ENCODE measurements at places on chromosomes 7 and 10.

GRCh38 chr10:31083765-31084184 is 52.1 kb upstream of the ZNF438 start:
- DNase-seq, result peak; percentile 71
- H3K27ac ChIP-seq, result peak overlapping the region; percentile 67
- H3K4me1 ChIP-seq, result peaks cover 5% of the 10 kb centered on the region
- H3K36me3 ChIP-seq, result no peaks in the 10 kb centered on the region
- no peak overlapping the region for H3K4me3 ChIP-seq

GRCh38 chr10:28913436-28914237 is 236.3 kb downstream of the BAMBI start:
- no peak for DNase-seq
- H3K4me1 ChIP-seq, result no peaks in the 10 kb centered on the region
- H3K27ac ChIP-seq, result no peak overlapping the region
- no peaks in the 10 kb centered on the region for H3K36me3 ChIP-seq
- H3K4me3 ChIP-seq, result no peak overlapping the region
- H3K27me3 ChIP-seq, result no peaks in the 10 kb centered on the region

DNA sequence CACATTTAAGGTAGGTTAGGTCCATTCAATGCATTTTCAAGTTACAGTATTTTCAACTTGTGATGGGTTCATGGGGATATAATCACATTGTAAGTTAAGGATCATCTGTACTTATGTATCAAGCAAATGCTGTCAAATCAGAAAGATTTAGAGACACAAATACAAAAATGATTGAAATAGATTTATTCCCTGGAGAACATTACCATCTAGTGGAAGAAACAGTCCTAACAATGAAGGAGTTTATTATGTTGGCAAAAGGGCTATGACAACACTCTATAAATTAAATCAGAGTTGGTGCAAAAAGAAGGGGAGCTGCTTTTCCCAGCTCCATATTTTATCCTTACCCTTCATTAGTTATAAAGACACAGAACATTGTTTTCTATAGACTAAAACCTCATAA is 69.0 kb downstream of the PRSS58 start:
- no peaks in the 10 kb centered on the region for H3K27me3 ChIP-seq
- H3K4me1 ChIP-seq, result peaks cover 2% of the 10 kb centered on the region

DNA sequence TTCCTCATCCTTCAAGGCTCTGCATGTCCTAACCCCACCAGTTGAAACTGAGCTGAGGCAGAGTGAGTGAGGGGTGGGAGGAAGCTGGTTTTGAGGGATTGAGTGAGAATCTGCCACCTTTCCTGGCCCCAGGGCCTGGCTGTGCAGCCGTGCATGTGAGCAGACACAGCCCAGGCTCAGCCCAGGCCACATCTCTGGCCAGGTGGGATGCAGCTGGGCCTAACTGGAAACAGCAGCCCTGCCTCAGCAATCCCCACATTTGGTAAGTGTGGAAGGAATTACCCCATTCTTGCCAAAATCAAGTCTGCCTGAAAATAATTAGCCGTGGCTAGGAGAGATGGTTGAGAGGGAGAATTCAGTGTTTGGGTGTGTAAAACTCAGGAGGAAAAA is 116.6 kb downstream of the NEURL1 start:
- no peaks in the 10 kb centered on the region for H3K36me3 ChIP-seq
- H3K4me1 ChIP-seq, result no peaks in the 10 kb centered on the region
- no peaks in the 10 kb centered on the region for H3K27me3 ChIP-seq
- DNase-seq, result no peak
- H3K4me3 ChIP-seq, result no peak overlapping the region

DNA sequence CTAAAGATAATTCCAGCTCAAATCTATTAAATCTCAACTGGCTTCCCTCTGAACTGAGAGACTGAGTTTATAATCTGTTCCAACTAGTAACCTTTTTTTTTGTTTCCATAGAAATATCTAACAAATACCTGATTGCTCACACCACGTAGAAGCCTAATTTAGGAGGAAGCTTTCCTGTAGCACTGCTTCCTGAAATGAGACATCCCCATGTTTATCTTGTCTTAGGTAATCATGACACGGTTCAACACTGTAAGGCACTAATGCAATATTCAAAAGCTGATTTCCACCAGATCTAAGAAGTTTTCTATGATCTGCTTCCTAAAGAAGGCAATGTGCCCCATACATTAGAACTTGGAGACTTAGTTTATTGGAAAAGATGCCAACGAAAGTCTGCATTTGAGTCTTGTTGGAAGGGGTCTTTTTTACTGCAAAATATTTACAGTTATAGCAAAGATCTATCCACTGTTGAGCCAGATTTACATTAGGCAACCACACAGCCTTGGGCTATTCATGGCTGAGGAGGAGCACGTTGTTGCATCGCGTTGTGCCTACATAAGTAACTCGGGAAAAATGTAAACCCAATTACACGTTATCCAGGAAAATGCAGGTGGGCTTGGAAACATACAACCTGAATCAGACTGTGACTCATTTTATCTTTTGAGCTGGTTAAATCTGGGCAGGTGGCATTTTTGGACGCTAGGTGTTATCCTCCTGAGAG is 66.3 kb downstream of the VIPR2 start:
- H3K4me1 ChIP-seq, result no peaks in the 10 kb centered on the region
- no peaks in the 10 kb centered on the region for H3K36me3 ChIP-seq
- peaks cover 1% of the 10 kb centered on the region for H3K27me3 ChIP-seq
- H3K4me3 ChIP-seq, result no peak overlapping the region
- DNase-seq, result no peak
- H3K27ac ChIP-seq, result no peak overlapping the region

GRCh38 chr10:34063592-34063991 is 729.1 kb upstream of the NRP1 start:
- H3K36me3 ChIP-seq, result no peaks in the 10 kb centered on the region
- no peak overlapping the region for H3K27ac ChIP-seq
- no peak for DNase-seq
- H3K27me3 ChIP-seq, result no peaks in the 10 kb centered on the region
- no peaks in the 10 kb centered on the region for H3K4me1 ChIP-seq

GRCh38 chr7:130452951-130453350 is 12.1 kb upstream of the CEP41 start:
- H3K4me3 ChIP-seq, result no peak overlapping the region
- peaks cover 19% of the 10 kb centered on the region for H3K4me1 ChIP-seq
- no peaks in the 10 kb centered on the region for H3K36me3 ChIP-seq
- peaks cover 5% of the 10 kb centered on the region for H3K27me3 ChIP-seq
- H3K27ac ChIP-seq, result no peak overlapping the region
- DNase-seq, result no peak

- H3K27me3 ChIP-seq, result peaks cover 2% of the 10 kb centered on the region
- no peaks in the 10 kb centered on the region for H3K4me1 ChIP-seq
- no peak overlapping the region for H3K4me3 ChIP-seq
- no peak overlapping the region for H3K27ac ChIP-seq
- H3K36me3 ChIP-seq, result no peaks in the 10 kb centered on the region
- no peak for DNase-seq
Observed at GRCh38 chr7:47239034-47239433, 342.9 kb downstream of the TNS3 start.

DNA sequence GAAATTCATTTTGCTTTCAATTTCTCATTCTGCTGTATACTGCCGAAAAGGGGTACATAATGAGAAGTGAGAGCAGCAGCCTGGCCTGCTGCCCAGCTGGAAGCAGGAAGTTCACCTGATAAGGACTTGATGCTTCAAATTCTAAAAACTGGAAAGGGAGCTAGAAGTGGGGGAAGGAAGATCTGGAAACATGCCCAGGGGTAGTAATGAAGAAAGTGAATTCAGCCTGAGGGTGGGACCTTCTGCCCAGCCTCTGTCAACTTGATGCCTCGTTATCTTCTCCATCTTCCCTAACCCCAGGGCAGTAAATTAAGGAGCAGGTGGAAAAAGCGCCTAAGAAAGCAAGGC is 69.4 kb downstream of the ARMH3 start:
- H3K27me3 ChIP-seq, result no peaks in the 10 kb centered on the region
- H3K4me3 ChIP-seq, result no peak overlapping the region
- H3K36me3 ChIP-seq, result peaks cover 27% of the 10 kb centered on the region
- DNase-seq, result no peak
- peak overlapping the region; percentile 79 for H3K27ac ChIP-seq

DNA sequence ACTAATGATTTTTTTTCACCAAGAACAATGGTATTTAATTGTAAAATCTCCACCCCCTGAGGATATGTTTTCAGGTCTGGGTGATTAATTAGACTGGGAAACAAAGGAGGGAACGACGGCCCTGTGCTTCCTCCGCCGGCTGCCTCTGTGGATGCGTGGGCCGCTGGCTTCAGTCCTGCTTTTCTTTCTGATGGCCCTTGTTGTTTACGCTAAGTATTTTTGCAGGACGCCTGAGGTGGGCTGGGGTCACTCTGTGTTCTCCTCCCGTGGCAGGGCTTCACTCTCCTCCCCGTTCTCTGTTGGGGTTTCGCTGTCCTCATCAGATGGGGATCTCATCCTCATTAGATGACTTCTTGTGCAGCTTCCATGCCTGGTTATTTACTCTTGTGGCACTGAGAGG is 5.2 kb upstream of the ACBD5 start:
- no peak overlapping the region for H3K4me3 ChIP-seq
- peaks cover 28% of the 10 kb centered on the region for H3K4me1 ChIP-seq
- peaks cover 11% of the 10 kb centered on the region for H3K36me3 ChIP-seq
- H3K27me3 ChIP-seq, result no peaks in the 10 kb centered on the region
- no peak for DNase-seq

DNA sequence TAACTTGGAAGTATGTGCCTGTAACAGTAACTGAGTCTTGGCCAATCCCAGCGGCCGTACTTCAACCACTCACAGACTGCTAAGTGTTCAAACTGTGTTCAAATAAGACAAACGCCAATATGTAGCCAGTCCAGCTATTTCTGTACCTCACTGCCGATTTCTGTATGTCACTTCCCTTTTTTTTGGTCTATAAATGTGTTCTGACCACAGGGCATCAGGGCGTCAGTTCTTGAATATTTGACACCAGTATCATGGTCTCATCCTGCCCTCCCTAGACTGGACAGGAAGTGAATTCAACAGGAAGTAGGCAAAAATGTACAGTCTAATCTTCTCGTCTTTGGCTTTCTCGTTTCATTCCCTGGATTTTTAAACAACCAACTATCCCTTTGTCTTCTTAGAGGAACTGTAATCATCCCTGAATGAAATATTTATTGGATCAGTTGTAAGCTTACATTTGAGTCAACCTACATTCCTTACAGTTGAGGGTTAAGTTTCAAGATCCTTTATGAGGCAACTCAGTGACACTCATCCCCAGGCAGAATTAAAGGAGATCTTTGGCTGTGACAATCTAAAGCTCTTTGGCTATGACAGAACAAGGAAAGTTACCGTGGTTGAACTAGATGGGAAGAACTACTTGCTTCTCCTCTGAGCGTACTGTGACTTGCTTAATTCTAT is 232.7 kb downstream of the NSUN6 start:
- DNase-seq, result no peak
- no peak overlapping the region for H3K4me3 ChIP-seq
- H3K27me3 ChIP-seq, result no peaks in the 10 kb centered on the region
- no peak overlapping the region for H3K27ac ChIP-seq
- H3K36me3 ChIP-seq, result no peaks in the 10 kb centered on the region

- H3K27ac ChIP-seq, result no peak overlapping the region
- DNase-seq, result no peak
- no peak overlapping the region for H3K4me3 ChIP-seq
- H3K27me3 ChIP-seq, result peaks cover 20% of the 10 kb centered on the region
Observed at GRCh38 chr7:167976-168791, 24.2 kb upstream of the FAM20C start.

DNA sequence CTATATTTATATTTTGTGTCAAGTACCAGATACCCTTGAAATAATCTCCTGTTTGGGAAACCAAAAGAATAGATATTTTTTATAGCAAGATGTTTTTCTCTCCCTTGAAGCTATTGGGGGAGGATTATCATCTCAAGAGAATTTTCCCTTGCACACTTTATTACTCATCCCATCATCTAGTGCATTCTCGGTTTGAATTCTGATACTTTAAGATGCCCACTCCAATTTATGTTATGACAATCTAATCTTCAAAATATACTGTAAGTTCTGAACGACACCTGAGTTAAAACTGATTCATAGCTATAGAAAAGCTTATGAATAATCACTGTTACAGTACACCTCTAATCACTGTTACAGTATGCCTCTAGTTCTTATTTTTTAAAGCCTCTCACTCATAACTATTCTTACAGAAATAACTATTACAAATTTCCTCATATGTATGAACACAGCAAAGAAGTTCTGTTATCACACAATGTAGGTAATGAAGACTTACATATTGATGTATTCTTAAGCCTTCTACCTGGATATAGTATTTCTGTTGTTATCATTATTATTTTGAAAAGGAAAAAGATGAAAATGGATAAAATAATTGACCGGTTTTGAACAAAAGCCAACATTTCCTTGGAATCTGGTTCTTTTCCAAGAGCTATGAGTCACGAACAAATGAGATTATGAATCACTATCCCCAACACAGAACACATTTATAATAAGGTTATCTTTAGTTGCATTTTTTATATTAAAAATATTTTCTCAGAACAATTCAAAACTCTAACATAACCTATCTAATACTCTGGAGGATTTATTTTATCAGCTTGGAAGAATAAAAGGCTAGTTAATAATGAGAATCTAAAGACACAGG is 72.3 kb upstream of the FAM13C start:
- no peaks in the 10 kb centered on the region for H3K27me3 ChIP-seq
- H3K36me3 ChIP-seq, result no peaks in the 10 kb centered on the region
- DNase-seq, result no peak
- H3K4me1 ChIP-seq, result no peaks in the 10 kb centered on the region
- no peak overlapping the region for H3K27ac ChIP-seq
- H3K4me3 ChIP-seq, result no peak overlapping the region
